ENCODE measurements at places on chromosomes 6 and 20.

DNA sequence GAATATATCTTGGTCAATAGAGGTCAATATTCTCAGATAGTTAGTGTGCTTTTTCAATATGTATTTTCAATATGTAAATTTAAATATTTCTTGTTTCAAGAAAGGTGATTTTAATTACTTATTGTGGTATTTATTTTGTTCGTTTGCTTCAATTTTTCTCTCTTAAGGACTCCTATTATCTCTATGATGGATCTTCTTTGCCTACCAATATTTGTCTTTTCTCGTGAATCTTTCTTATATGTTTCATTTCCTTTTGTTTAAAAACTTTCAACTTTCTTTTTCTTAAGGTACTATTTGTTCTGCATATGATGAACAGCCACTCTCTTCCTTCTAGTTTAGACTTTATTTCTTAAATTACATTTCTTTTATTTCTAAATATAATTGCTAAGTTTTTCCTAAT lies 46.1 kb upstream of the PSMF1 start:
- no peak for DNase-seq

DNA sequence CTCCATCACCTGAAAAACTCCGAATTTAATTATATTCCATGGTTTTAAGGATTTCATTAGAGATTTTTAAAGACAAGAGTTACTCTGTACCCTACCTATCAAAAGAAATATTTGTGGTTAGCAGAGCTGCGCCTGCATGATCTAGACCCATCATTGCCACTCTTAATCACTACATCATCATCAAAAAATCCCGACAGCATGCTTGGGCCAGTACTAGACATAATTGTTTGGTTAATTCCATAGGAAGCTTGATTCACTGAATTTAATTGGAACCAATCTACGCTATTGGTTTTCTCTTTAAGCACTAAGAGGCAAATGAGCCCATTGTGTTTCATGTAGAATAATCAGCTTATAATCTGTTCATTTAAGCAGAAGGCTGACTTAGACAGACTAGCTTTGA lies 33.4 kb upstream of the RNF217 start:
- peak; percentile 56 for DNase-seq

DNA sequence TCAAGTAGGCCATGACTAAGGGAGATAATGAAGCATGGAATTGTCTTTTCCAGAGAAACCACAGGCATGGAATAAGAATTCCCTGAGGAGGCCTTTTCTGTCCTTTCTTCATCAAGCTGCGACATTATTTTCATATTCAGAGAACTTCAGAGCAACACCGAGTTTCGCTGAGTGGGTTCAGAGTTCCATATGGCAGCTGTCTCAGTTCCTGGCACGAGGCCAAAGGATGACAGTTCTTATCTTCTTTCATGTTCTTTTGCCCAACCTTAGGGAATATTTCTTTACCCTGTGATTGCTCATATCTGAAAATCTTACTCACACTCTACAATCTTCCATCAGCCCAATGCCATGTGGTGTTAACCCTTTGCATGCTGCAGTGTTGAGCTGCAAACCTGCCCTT lies 135.3 kb upstream of the BMP2 start:
- peak; percentile 77 for DNase-seq

GRCh38 chr6:37630281-37630799 lies 67.3 kb downstream of the MDGA1 start:
- DNase-seq, result peak; percentile 100

DNA sequence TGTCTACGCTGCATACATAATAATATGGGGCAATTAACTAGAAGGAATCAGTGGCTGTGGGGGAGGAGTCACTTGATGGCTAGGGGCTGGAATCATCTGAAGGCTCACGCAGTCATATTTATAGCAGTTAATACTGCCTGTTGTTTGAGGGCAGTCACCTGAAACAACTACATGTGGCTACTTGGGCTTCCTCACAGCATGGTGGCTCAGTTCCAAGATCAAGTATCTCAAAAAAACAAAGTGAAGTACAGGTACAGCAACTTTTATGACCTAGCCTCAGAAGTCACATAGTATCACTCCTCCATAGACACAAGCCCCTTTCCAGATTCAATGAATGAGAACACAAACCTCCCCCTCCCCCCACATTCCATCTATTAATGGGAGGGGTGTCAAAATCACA lies 63.7 kb downstream of the STX11 start:
- no peak for DNase-seq

DNA sequence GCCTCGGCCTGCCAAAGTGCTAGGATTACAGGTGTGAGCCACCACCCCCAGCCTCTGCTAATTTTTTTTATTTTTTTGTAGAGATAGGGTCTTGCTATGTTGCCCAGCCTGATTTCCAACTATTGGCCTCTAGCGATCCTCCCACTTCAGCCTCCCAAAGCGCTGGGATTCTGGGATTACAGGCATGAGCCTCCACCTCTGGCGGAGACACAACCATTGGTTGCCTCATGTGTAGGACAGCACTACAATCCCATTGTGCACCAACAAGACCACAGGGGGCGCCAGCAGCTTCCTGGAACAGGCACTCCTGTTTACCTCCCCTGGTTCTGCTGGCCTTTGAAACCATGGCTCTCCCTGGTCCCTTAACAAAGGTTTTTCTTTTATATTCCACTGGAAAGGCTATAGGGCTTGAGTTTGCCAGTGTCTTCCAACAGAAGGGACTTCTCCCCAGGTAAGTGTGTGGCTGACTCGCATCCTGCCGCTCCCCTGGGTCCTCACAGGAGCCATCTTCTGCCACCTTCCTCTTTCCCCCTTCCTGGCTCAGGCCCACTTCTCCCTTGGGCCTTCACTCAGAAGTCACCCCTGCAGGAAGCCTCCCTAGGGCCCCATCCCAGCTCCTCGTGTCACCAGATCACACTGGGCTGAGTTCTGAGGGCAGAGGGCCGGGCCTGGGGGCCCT lies 39.2 kb upstream of the TLDC2 start:
- no peak for DNase-seq

GRCh38 chr6:105713474-105714118 lies 310.7 kb upstream of the PREP start:
- DNase-seq, result no peak

- DNase-seq, result no peak
Observed at GRCh38 chr6:1372690-1373089, 16.7 kb upstream of the FOXF2 start.

DNA sequence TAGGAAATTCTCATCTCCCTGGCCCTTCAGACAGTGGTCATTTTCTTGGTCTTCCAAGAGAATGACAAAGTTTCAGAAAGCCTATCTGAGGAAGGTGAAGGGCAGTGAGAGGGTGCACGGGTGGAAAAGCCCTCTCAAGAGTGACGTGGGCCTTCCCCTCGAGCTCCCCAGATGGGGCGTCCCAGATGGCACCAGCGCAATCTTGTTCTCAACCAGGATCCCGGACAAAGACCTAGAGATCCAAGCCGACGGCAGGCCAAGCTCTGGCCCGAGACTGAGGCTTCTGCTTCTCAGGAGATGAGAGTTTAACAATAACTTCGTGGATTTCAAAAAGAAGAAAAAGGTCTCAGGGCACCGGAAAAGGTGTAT lies 797 bp upstream of the ZNF133 start:
- no peak for DNase-seq

DNA sequence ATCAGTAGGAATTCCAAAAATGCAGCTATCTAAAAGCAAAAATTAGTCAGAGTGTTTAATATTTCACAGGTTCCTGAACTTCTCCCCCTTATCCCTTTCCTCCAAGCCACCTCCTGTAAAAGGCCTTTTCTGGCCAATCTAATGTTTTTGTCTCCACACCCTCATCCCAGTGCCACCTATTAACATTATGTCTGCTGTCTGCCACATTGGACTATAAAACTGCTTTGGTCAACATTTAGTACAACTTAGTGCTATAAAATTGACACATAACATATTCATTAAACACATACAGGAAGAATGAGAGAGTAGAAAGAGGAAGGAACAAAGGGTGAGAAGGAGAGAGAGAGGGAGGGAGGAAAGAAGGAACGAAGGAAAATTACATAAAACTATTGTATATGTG lies 47.7 kb downstream of the MMUT start:
- DNase-seq, result no peak
